ENCODE measurements at places on chromosomes 12 and 14.

GRCh38 chr12:26744042-26744626, 88.9 kb downstream of the ITPR2 start:
- DNase-seq: no peak

DNA sequence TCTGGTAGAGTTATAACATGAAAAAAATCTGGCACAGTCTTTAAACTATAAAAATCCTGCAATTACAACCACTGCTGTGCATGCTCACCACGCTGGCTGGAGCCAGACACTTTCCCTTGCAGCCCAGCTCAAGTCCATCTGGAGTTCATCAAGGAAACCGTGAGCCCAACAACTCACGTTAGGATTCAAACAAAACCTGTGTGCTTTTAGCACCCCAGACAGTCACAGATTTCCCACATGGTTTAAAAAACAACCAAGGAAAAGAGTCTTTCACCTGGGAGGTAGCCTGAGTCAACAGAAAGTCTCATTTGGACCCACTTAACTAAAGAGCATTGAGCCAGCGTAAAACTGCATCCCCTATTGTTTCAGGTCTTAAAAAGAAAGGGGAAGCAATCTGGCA, 4.7 kb downstream of the LRIG3 start:
- no peak for DNase-seq

DNA sequence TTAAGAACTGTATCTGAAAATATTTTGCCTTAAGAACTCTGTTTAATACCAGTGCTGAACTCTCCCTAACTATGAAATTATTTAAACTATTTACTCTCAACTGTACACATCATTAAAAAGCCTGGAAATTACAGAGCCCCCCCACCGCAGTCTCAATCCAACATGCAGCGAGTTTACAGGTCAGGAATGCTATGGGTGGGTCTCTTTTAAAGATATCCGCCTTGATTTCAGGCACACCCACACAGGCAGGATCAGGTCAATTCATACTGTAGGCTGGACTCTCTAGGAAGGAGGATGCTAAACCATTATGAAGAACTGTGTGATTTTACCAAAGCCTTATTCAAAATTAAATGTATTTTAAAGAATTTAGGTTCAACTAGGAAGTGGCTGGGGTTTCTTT, 16.5 kb downstream of the SPTLC2 start:
- DNase-seq: no peak

- no peak for DNase-seq
Observed at GRCh38 chr14:67539116-67539515, 6.0 kb downstream of the PLEKHH1 start.

DNA sequence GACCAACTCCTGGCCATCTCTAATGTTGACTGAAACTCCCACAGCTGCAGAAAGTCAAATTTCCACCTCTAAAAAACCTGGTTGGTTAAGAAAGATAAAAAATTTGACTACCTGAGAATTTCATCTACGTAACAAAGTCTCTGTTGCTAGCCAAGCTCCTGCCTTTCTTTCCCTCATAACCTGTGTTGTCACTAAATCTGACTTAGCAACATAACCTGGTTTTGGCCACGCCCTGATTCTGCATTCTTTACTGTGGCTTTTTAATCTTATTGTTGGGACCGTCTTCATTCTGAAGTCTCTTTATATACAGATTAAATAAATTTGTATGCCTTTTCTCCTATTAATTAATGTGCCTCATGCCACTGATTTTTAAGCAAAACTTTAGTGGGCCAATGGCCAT, 16.1 kb upstream of the CD69 start:
- no peak for DNase-seq

- DNase-seq: no peak
Observed at GRCh38 chr14:69342928-69343525, 55.1 kb downstream of the ERH start.

DNA sequence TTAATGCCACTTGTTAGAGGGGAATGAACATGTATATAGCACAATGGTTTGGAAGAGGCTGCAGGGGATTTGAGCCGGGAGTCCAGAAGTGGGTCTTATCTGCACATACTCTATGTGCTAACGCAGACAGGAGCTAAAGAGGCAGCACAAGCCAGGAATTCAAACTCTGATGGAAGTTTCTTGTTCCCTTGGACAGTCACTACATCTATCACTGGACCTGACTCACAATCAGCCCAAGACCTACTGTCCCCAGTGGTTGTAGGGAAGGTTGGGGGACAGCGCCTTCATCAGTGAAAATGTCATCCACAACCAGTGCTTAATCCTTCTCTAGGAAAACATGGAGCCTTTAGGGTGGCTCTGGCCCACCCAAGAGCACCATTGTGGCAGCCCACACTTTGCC, 107.8 kb downstream of the GCH1 start:
- no peak for DNase-seq

- DNase-seq: no peak
Observed at GRCh38 chr12:51127050-51127729, 43.8 kb upstream of the CSRNP2 start.

DNA sequence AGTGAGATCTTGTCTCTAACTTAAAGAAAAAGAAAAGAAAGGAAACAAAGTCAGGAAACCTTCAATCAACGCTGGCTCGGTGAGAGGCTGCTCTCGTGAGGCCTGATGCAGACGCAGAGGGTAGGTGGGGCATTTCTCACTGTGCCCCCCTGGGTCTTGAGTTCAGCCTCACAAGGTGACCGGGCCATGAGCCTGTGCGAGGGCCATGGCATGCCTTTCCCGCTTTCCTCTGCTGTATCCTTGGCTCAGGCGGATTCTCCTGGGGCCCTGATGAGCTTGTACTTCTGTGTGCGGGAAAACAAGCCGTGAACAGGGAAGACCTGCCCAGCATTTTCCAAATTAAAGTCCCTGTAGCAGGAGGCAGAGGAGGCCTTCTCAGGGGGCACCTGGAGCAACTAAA, 20.2 kb downstream of the ADGRD1 start:
- no peak for DNase-seq

DNA sequence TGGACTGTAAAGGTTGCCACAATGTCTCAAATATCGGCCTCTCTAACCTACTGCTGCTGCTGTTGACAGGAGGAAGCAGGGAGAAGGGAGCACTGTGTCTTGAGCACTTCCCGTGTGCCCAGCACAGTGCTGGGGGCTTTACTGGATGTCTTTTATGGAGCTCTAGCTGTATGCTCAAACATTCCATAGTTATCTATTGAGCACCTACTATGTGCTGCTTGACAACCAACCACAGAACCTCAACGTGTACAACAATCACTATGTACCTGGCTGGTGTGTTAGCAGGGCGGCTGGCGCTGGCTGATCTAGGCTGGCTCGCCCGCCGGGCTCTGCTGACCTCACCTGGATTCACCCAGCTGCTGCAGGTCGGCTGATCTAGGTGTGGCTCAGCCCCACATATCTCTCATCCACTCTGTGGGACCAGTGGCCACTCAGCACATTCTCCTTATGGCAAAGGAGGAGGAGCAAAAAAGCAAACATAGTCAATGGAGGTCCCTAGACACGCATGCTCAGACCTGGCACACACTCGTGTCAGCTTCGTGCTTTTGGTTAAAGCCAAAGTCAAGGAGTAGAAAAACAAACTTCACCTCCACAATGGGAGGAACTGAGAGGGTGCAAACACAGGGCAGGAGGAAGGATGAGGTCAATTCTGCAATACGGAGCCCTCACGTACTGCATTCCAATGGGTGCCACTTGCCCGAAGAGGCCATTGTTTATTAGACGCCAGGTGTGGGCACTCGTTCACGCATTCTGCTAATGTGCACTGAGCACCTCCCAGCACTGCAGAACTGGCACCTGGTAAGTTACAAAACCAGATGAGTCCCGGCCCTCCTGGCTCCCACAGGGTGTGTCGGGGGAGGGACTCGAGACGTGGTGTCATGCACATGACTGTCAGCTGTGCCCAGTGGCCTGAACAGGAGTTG, 147.2 kb downstream of the SCARB1 start:
- no peak for DNase-seq

GRCh38 chr12:27644158-27644845, 51.9 kb upstream of the REP15 start:
- no peak for DNase-seq

DNA sequence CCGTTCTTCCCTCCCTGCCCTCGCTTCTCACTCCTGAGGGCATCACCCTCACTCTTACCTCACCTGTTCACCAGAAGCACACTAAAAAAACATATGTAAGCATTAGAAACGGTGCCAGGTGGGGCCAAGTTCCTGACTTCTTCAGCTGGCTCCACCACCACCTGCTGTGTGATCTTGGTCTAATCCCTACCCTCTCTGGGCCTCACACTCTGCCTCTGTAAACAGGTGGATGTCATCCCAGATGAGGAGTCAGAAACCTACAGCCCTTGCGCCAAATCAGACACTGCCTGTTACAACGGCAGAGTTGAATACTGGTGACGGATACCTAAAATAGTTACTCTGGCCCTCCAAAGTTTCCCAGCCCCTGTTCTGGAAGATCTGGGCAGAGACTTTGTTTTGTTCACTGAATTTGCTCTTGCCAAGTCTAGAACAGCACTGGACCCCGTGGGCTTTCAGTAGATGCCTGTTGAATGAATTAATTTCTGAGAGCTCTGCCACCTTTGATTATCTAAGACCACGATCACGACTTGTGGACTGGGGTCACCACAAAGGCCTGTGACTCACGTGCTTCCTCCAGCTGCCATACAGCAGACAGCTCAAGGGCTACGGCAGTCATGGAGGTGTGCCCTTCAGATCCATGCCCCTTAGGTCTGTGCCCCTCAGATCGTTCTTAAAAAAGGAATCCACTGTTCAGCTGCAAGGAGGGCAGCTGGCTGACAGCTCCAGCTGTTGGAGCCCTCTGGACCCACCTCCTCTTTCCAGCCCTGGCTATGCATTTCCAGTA, 71.9 kb downstream of the GSC start:
- DNase-seq: no peak

DNA sequence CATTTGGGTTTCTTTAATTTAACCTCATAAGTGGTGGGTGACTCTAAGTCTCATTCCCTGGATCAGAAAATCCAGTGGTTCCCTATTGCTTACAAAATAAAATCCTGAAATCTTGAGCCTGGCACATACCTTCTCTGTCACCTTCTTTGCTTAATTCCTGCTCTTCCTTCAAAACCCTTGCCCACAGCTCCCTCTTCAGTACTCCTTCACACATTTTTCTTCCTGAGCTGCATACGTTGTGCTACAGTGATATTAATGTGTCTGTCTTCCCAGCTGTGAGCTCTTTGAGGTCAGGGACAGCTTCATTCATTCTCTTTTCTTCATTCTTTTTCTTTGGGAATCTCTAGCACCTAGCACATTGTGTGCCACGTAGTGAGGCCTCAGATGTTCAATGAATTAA, 9.5 kb downstream of the TSPAN11 start:
- no peak for DNase-seq

DNA sequence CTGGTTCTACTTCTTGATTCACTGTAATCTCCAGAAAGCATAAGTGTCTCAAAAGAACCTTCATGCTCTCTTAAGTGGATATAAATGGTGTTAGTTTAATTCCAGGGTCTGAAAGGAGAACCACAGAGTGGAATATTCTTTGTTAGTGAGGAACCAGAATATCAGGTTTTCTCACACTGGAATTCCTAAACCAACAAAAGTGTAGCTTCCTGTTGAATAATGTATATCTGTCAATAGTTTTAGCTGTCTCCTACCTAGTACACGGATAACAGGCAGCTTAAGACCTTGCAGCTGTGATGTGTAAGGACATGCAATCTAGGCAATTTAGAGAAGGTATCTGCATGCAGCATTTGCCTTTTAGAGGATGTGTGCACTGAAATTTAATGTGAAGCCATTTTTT, 24.0 kb downstream of the LRIG3 start:
- no peak for DNase-seq

DNA sequence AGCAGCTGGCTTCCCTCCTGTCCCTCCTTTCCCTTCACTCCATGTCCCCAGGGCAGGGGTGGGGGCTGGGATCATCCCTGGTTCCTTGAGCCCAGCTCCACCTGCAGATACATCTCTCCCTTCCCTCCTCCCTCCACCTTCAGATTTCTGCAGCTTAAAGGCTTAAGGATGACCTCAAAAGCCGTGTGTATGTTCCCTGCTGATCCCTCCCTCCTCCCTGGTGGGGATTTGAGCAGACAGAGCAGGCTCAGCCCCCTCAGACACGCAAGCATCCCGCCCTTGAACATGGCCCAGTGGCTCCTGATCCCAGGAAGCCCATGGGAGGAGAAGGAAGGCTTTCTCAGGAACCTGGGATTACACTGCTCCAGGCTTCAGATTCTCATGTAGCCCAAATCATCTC, 82.9 kb upstream of the RIN3 start:
- DNase-seq: no peak

- DNase-seq: no peak
Observed at GRCh38 chr12:68878283-68878682, 54.7 kb downstream of the CPM start.

DNA sequence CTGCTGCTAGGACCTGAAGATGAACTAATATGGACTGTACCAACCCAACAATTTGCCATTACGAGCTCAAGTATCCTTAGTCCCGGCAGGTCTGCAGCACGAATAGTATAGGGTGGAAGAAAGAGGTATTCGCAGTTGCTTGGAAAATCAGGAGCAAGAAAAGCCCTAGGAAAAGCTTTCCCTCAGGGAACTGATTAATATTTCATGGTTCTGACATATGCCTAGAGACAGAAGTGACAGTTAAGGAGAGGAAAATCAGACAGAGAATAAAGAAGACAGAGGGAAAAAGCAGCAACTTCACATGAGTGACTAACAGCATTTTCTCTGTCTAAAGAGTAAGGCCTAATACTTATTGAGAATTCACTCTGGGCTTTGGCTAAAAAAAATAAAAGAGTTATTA, 602.9 kb upstream of the ATP2B1 start:
- DNase-seq: no peak

DNA sequence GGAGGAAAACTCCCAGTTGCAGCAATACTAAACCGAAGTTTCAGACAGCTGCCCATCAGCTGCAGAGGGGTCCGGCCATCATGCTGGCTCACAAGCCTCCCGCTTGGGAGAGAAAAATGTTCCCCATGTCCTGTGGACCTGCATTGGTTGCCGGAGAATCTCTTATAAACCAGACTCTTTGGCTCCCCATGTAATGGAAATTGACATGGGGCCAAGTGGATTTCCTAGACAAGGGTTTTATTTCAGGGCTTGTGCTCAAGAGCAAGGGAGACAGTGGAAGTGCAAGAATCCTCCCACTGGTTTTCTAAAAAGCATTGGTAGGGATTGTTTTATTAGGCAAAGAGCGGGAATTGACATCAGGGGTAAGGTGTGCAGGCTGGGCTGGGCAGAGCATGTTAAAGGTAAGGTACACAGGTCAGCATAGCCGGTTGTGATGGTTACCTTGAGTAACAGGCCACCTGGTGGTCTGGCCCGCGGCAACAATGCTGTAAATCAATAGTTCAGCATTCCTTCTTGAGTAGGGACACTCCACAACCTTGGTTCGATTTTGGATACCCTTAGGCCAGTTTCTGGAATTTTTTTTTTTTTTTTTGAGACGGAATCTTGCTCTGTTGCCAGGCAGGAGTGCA, 135.4 kb downstream of the UNC79 start:
- no peak for DNase-seq

- no peak for DNase-seq
Observed at GRCh38 chr14:23349156-23349845, 3.4 kb downstream of the SLC22A17 start.

GRCh38 chr12:105281694-105282049, 45.7 kb upstream of the APPL2 start:
- no peak for DNase-seq

- no peak for DNase-seq
Observed at GRCh38 chr12:51262758-51263177, 7.4 kb downstream of the SMAGP start.

Measured in stimulated activated effector memory CD8-positive, alpha-beta T cell treated with anti-CD3 and anti-CD28 coated beads, Interleukin-12 subunit alpha, Interleukin-12 subunit beta, amount 100 ng/mL, for 72 hours (primary cell).